ENCODE measurements at places on chromosomes 6 and 20.

DNA sequence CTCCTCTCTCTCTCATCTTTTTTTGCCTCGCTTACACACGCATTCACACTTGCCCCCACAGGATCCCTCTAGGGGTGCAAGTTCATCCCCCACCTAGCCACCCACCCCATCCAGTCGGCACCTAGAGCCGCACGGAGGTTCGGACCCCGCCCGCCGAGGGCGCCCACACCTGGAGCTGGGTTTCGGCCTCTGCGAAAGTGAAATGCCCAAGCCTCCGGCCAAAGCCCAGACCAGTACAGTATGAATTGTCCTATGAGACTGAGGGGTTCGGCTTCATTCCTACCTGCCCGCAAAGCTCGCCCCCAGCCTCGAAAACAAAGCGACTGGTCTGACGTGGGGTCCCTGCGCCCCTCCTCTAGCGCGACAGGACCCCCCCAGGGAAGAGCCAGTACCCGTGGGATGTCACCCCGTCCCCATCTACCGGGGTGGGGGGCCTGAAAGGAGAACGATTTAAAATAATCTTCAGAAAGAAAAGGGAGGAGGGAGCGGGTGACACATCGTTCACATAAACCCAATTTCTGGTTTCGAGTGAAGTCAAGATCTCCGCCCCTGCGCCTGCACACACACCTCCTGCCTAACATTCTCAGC is 1.5 kb downstream of the TFAP2A start:
- DNase-seq, result no peak

DNA sequence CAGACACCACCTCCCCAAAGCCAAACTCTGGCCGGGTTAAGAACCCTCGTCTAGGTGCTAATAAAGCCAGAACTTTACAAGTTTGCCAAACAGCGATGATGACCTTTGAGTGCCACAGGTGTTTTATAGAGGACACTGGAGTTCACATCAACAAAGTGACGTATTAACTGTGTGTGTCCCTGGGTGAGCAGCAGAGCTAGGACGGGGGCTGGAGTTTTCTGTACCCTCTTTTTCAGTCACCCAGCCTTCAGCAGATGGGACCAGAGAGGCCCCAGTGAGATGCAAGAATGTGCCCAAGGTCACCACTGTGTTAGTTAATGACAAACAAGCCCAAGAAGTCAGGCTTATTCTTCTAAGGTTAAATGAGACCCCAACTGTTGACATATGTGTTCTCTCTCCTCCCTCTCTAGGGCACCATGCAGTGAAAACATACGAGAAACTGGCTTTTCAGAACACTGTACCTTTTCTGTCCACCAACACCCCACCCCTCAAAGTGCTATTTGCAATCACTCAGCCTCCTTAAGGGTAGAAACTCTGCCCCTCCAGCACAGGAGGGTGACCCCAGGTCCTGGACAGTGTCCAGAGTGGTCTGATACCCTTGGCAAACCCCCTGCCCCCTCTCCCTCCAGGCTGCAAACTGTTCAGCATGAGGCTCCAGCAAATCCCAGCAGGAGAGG is 5.2 kb downstream of the SDC4 start:
- no peak for DNase-seq

GRCh38 chr6:166497087-166497899 is 89.2 kb downstream of the RAMACL start:
- DNase-seq, result no peak

GRCh38 chr6:43900916-43901732 is 131.1 kb downstream of the VEGFA start:
- DNase-seq, result no peak

DNA sequence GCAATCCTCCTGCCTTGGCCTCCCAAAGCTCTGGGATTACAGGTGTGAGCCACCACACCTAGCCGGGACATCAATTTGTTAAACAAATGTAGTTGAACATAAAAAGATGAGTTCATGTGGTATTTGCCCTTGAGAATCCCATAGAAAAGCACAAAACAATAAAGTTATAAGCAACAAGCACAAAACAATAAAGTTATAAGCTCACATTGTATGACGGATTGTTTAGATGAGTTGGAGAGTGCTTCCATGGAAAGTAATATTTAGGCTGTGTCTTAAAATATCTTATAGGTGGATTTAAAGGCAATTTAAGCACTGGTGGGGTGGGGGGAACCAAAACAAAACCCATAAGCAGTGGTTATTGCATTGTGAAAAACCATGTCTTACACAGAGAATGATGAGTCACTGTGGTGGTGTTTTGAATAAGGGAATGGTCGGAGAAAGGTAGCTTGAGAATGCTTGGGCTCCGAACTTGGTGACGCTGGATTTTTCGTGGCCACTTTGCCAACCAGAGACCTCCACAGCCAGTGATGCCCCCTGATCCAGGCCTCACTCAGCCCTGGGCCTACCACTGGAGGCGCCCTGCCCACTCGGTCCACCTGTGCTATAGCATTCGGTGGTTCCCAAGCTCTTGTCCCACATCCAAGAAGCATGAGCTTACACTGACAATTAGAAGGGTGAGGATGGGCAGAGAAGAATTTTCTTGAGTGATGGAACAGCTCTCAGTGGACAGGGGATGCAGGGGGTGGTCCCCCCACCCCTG is 256.0 kb downstream of the CDKAL1 start:
- no peak for DNase-seq
